HCT116 (cell line): ENCODE measurements at places on chromosomes 12 and 14. TPM values are rescaled to one million over a fixed set of nuclear protein-coding genes. Genes with fewer than 3 reads are reported as not detected.

- DNase-seq = peak; percentile 31
These were observed 50.9 kb upstream of the BICDL1 start for GRCh38 chr12:119938049-119938667.

GRCh38 chr12:94566345-94566744, 84.0 kb downstream of the TMCC3 start:
- DNase-seq = no peak

DNA sequence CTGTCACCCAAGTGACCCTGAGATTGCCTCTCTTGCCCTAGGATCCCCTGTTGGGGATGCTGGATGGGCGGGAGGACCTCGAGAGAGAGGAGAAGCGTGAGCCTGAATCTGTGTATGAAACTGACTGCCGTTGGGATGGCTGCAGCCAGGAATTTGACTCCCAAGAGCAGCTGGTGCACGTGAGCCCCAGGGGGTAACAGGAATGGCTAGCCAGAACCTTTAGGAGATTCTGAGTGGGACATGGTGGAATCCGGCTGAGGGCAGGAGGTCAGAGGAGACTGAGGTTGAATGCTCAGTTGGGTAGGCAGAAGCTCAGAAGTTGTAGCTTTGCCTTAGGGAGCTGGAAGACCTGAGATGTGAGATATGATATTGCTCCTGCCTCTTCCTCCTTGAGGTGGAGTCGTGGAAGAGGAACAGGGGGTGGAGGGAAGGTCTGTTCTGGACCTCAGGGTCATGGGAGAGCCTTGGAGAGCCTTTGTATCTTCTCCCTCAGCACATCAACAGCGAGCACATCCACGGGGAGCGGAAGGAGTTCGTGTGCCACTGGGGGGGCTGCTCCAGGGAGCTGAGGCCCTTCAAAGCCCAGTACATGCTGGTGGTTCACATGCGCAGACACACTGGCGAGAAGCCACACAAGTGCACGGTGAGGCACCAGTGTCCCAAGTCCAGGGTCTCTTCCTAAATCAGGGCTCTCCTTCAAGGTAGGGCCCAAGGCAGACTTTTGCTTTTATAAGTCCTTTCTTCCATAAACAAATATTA, 6.3 kb downstream of the GLI1 start:
- DNase-seq = no peak

The POTEM gene
- total RNA-seq = not detected
